HepG2 (cell line): ENCODE measurements at places on chromosomes 1 and 21. TPM values are rescaled to one million over a fixed set of nuclear protein-coding genes. Genes with fewer than 3 reads are reported as not detected.

- no peaks in the 10 kb centered on the region; the same call in 1 of the 2 replicates for H3K27me3 ChIP-seq
- peak overlapping the region; percentile 77 for H3K27ac ChIP-seq
- H3K4me1 ChIP-seq: peaks cover 24% of the 10 kb centered on the region
- peak overlapping the region; percentile 87 for H3K4me3 ChIP-seq
Measured at GRCh38 chr1:92485381-92486250, 1.1 kb downstream of the GFI1 start.

- no peak for DNase-seq
- H3K4me1 ChIP-seq: no peaks in the 10 kb centered on the region
- H3K36me3 ChIP-seq: no peaks in the 10 kb centered on the region
- H3K4me3 ChIP-seq: no peak overlapping the region
- H3K27me3 ChIP-seq: no peaks in the 10 kb centered on the region; the same call in 2 of the 3 replicates
Measured at GRCh38 chr1:33377013-33377412, 53.9 kb downstream of the PHC2 start.

DNA sequence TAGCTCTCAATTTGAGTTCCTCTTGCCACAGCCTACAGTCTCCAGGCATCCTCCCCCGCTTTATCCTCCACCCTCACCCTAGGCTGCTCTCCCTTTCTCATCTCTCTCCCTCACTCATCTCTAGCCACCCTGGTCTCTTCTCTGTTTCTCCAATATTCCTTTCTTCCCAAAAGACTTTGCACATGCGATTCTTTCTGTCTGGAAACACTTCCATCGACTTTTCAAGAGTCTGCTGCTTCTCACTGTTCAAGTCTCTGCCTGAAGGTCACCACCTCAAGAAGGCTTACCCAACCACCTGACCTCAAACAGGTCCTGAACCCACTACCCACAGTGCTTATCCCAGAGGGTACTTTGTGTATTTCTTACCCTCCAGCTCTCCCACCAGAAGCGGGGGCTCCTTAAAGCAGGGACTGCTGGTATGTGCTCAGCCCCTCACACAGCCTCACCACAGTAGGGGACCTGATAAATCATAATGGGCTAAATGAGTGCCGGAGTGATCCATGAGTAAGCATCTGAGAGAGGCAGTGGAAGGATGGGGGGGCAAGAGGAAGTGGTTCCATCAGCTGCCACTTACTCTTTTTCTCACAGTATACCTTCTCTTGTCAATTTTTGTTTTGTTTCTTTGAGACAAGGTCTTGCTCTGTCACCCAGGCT, 14.3 kb upstream of the KRTAP19-8 start:
- no peaks in the 10 kb centered on the region for H3K27me3 ChIP-seq
- no peaks in the 10 kb centered on the region for H3K36me3 ChIP-seq
- H3K4me3 ChIP-seq: no peak overlapping the region
- DNase-seq: no peak
- H3K4me1 ChIP-seq: no peaks in the 10 kb centered on the region

- H3K4me1 ChIP-seq: no peaks in the 10 kb centered on the region
- no peak overlapping the region for H3K4me3 ChIP-seq
- H3K27ac ChIP-seq: no peak overlapping the region
- H3K36me3 ChIP-seq: no peaks in the 10 kb centered on the region
Measured at GRCh38 chr21:25296252-25296651, 311.0 kb downstream of the MRPL39 start.

DNA sequence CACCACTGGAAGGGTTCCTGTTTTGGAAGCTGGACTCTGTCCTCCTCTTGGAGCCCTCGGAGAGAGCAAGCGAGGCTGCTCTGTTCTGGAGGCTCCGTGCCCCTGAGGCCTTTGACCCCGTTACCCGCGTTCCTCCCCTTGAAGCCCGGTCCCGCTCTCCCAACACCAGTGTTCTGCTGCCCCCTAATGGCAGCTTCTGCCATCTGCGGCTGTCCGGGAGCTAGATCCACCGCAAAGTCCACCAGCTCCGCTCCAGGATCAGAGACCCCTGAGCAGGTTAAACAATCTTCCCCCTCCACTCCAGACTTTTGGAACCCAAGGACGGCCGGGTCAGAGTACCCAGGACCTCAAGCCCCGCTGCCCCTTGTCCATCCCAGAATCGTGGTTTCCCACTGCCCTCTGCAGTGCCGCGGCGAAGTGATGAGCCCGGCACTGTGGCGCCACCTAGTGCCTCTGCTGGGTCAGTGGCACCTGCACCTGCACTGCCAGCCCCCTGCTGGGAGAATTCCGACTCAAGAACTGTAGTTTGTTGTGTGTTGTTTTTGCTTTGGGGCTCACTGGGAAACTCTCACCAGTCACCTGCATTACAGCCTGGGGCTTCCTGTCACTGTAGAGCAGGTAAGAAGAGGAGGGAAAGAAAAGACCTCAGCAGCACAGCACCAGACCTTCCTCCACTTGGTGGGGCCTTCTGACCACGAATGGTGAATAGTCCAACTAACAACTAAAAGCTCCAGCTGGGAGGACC, 63.5 kb upstream of the NFASC start:
- H3K36me3 ChIP-seq: no peaks in the 10 kb centered on the region
- H3K4me1 ChIP-seq: peaks cover 20% of the 10 kb centered on the region
- peak; percentile 70 for DNase-seq
- peak overlapping the region; percentile 72 for H3K4me3 ChIP-seq
- H3K27ac ChIP-seq: no peak overlapping the region

- no peak for DNase-seq
- no peaks in the 10 kb centered on the region for H3K4me1 ChIP-seq
- H3K36me3 ChIP-seq: no peaks in the 10 kb centered on the region
- H3K27me3 ChIP-seq: peaks cover 8% of the 10 kb centered on the region
Measured at GRCh38 chr1:4058122-4058521, 158.1 kb upstream of the C1orf174 start.

DNA sequence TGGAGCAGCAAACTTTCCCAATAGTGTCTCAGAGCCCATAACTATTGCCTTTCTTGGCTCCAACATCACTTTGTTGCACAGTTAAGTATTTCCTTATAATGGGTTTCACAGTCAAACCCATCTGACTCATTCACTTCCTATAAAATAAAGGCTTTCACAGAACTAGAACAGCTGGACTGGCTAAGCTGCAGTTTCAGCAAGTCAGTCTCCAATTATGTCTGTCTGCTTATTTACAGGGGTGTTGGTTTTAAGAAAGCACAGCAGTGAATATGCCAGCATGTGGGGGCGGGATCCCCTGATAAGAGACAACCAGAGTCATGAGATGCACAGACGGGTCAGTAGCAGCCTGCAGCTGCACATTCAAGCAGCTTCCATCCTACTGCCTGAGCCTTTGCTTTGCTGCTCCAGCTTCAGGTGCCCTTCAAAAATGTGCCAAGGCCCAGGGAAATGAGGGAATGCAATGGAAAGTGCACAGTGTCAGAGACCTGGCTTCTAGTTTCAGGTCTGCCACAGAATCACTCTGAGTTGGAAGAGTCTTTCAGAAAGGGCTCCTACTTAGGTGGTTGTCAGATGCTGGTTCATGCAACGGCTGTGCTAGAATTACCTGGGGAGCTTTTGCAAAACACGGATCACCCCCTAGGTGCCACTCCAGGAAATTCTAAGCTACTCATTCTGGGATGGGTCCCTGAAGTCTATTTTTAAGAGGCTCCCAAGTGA, 24.8 kb downstream of the RNF19B start:
- H3K27me3 ChIP-seq: no peaks in the 10 kb centered on the region
- H3K4me1 ChIP-seq: peaks cover 30% of the 10 kb centered on the region
- H3K36me3 ChIP-seq: peaks cover 12% of the 10 kb centered on the region
- no peak overlapping the region for H3K27ac ChIP-seq
- no peak overlapping the region for H3K4me3 ChIP-seq
- no peak for DNase-seq

DNA sequence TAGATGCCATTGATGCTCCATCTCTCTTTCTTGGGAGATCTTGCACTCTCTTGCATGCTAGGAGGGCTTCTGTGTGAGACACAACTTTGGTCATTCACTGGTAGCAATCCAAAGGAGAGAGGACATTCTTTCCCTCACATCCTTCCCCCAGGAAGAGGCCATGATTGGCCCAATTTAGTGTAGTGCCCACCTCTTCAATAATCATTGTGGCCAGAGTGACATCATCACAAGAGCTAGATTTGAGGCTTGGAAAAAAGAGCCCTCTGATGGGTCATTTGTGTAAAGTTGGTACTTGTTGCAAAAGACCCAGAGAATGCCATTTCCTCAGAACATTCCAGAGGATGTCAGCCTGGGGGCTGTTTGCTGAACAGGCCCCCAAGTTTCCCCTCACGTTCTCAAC, 30.2 kb downstream of the S100A6 start:
- no peak overlapping the region for H3K27ac ChIP-seq
- peaks cover 25% of the 10 kb centered on the region for H3K4me1 ChIP-seq
- H3K36me3 ChIP-seq: no peaks in the 10 kb centered on the region
- no peak for DNase-seq

- no peak overlapping the region for H3K27ac ChIP-seq
- H3K27me3 ChIP-seq: no peaks in the 10 kb centered on the region
- H3K36me3 ChIP-seq: no peaks in the 10 kb centered on the region
Measured at GRCh38 chr21:38282921-38283320, 26.1 kb downstream of the KCNJ15 start.

DNA sequence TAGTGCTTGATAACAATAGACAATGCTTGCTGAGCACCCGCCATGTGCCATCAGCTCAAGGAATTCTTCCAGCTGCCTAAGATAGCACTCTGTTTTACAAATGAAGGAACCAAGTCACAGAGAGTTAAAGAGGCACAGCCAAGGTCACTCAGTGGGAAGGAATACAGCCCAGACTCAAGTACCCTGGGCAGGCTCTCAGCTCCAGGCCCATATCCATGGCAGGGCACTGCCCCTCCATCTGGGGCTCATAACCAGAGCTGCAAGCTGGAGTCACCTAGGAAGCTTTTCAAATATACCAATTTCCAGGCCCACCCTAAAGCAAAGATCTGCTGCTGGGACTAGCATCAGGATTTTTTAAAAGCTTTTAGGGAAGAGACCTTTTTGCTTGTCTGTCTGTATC, 1.6 kb downstream of the CLEC20A start:
- H3K4me1 ChIP-seq: peaks cover 2% of the 10 kb centered on the region; the same call in 1 of the 2 replicates
- no peak overlapping the region for H3K4me3 ChIP-seq
- no peak overlapping the region for H3K27ac ChIP-seq

GRCh38 chr1:222754366-222755139, 17.6 kb downstream of the FAM177B start:
- no peak overlapping the region for H3K4me3 ChIP-seq
- no peaks in the 10 kb centered on the region for H3K4me1 ChIP-seq
- no peak overlapping the region for H3K27ac ChIP-seq
- H3K27me3 ChIP-seq: no peaks in the 10 kb centered on the region; the same call in 1 of the 2 replicates

DNA sequence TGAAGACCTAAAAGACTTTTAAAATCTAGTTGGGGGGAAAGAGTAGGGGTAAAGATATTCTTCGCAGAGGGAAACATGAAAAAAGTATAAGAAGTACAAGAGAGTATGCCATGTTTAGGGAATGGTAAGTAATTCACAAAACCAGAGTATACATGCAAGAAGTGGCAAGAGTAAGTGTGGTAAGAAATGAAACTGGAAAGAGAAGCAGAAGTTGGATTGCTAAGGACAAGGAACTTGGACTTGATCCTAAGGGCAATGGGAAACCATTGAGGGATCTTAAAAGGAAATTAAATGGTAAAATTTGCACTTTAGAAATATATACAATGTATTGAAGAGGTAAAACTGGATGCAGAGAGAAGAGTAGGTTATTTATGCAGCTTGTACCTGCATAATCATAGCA, 9.2 kb upstream of the ZNF644 start:
- no peak for DNase-seq
- 0 out of 2 replicates have a peak, but pooled peaks cover 1% of the 10 kb centered on the region for H3K27me3 ChIP-seq
- H3K27ac ChIP-seq: no peak overlapping the region

DNA sequence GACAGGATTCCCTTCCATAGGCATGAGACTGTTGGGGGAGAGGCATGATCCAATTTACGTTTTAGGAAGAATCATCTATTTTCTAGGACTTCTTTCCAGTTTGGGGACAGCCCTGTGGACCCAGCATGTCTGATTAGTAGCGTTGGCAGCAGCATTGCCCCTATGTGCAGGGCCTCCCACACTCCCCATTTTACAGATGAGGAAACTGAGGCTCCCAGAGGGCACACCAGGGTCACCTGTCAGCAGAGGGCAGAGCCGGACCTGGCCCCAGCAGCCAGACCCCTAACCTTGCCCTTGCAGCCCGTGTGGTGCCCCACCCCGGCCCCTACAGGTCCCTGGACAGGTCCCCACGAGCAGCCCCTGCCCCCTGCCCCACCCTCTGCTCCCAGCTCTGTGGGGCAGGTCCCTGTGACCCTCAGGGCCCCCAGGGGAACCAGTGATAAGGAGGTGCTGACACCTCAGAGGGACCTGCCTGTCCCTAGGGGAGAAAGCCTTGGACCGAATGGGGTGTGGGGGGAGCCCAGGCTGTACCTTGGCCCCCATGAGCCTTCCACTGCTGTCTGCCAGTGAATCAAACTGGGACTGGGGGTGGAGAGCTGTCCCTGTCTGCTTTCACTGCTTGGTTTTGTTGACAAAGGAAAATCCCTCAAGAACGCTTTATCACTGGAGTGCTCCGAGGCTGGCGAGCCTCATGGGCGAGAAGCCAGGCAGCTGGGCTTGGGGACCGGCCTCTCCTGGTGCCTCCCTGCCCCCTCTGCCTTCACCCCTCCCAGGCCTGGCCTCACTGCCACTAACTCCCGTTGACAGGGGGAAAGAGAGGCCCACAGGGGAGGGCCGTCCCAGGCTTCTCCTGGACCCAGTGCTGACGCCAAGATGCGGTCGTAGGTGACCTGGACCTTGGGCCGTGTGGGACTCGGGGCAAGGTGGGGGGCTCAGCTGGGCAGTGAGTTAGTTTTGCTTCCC, 39.4 kb upstream of the CCDC27 start:
- H3K27me3 ChIP-seq: peaks cover under 1% of the 10 kb centered on the region
- no peak overlapping the region for H3K4me3 ChIP-seq
- no peak overlapping the region for H3K27ac ChIP-seq
- no peak for DNase-seq
- peaks cover 10% of the 10 kb centered on the region for H3K4me1 ChIP-seq

- H3K27ac ChIP-seq: no peak overlapping the region
- DNase-seq: no peak
- no peaks in the 10 kb centered on the region for H3K27me3 ChIP-seq
- H3K4me3 ChIP-seq: no peak overlapping the region
- H3K36me3 ChIP-seq: no peaks in the 10 kb centered on the region; the same call in 1 of the 2 replicates
Measured at GRCh38 chr1:154434346-154435085, 29.4 kb downstream of the IL6R start.

- H3K4me1 ChIP-seq: peaks cover 55% of the 10 kb centered on the region
- peak overlapping the region; percentile 55 for H3K4me3 ChIP-seq
- no peaks in the 10 kb centered on the region for H3K27me3 ChIP-seq
- H3K36me3 ChIP-seq: no peaks in the 10 kb centered on the region
- peak; percentile 97 for DNase-seq
Measured at GRCh38 chr1:111535256-111536191, 32.1 kb upstream of the ADORA3 start.

- DNase-seq: no peak
- no peak overlapping the region for H3K27ac ChIP-seq
- H3K4me1 ChIP-seq: no peaks in the 10 kb centered on the region
- no peaks in the 10 kb centered on the region for H3K36me3 ChIP-seq
Measured at GRCh38 chr1:68180441-68181164, 51.7 kb downstream of the WLS start.

The IL24 gene
- polyA plus RNA-seq: not detected in 2 replicates

The FAM177B gene
- polyA plus RNA-seq: 0.05 and 0.20 TPM in 2 replicates

The OR6N1 gene
- not detected in 2 replicates for polyA plus RNA-seq

The CR1L gene
- polyA plus RNA-seq: not detected in 2 replicates

The PADI3 gene
- not detected in 2 replicates for polyA plus RNA-seq

The PRAMEF26 gene
- not detected in 2 replicates for polyA plus RNA-seq
